ENCODE measurements at places on chromosomes 5 and 9. TPM values are rescaled to one million over a fixed set of nuclear protein-coding genes. Genes with fewer than 3 reads are reported as not detected.

Gene GDA
- not detected for total RNA-seq

Gene IL3
- total RNA-seq: not detected

Gene PSIP1
- 164 TPM for total RNA-seq

Gene ZNF367
- total RNA-seq: 36.1 TPM

Gene C9orf50
- total RNA-seq: not detected

Gene CARTPT
- not detected for total RNA-seq

Gene CYSTM1
- 22.3 TPM for total RNA-seq

Gene MEF2C
- not detected for total RNA-seq

Gene ZNF618
- total RNA-seq: 0.10 TPM

Gene PROB1
- total RNA-seq: 1.1 TPM

Gene C9
- not detected for total RNA-seq

Gene PRLR
- total RNA-seq: not detected

Data from activated naive CD4-positive, alpha-beta T cell treated with anti-CD3 and anti-CD28 coated beads for 36 hours (primary cell).